WTC11 (cell line): ENCODE measurements at places on chromosomes 2 and 18. TPM values are rescaled to one million over a fixed set of nuclear protein-coding genes. Genes with fewer than 3 reads are reported as not detected.

- H3K4me3 ChIP-seq, result no peak overlapping the region
- no peak for DNase-seq
- peaks cover 9% of the 10 kb centered on the region for H3K36me3 ChIP-seq
- H3K27ac ChIP-seq, result no peak overlapping the region
Observed at GRCh38 chr18:13661779-13662256, 64.5 kb downstream of the FAM210A start.

DNA sequence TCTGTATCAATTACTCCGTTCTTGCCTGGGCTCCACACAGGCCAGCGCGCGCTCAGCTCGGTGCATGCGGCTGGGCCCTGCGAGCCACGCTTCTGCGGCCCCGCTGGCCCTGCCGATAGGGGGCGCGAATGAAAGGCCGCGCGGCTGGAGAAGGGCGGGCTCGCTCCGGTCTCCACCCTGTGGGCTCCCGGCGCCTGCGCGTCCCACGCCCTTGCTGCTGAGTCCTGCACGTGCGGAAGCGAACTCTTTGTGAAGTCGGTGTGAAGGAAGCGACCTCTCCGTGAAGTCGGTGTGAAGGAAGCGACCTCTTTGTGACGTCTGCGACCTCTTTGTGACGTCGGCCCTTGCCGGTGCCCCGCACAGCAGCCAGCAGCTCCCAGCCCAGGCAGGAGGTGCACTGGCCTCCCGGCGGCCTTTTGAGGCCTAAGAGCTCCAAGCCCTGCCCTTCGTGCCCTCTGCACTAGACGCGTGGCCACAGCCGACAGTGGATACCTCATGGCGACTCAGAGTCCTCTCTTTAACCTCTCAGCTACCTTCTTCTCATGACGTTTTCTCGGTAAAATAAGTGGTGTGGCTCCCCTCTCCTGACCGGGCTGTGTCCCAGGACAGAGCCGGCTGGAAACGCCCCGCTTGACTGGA, 391.9 kb upstream of the RAB6C start:
- H3K27me3 ChIP-seq, result peaks cover 22% of the 10 kb centered on the region
- no peak overlapping the region for H3K27ac ChIP-seq
- H3K4me1 ChIP-seq, result peaks cover 2% of the 10 kb centered on the region
- no peaks in the 10 kb centered on the region for H3K36me3 ChIP-seq
- peak; percentile 82 for DNase-seq

- no peak overlapping the region for H3K27ac ChIP-seq
- peaks cover 12% of the 10 kb centered on the region for H3K36me3 ChIP-seq
- H3K4me1 ChIP-seq, result peaks cover 22% of the 10 kb centered on the region
Observed at GRCh38 chr2:104752504-104752903, 101.4 kb upstream of the POU3F3 start.

ANKRD53 gene
- total RNA-seq, result 0.39 to 0.81 TPM (median 0.80 TPM) in 3 replicates

- no peaks in the 10 kb centered on the region for H3K27me3 ChIP-seq
- peaks cover 11% of the 10 kb centered on the region for H3K36me3 ChIP-seq
- no peak overlapping the region for H3K27ac ChIP-seq
- DNase-seq, result no peak
- H3K4me1 ChIP-seq, result no peaks in the 10 kb centered on the region
Observed at GRCh38 chr2:51717312-51717711, 685.4 kb upstream of the NRXN1 start.

ANO7 gene
- 8.0 to 8.8 TPM (median 8.6 TPM) in 3 replicates for total RNA-seq

DNA sequence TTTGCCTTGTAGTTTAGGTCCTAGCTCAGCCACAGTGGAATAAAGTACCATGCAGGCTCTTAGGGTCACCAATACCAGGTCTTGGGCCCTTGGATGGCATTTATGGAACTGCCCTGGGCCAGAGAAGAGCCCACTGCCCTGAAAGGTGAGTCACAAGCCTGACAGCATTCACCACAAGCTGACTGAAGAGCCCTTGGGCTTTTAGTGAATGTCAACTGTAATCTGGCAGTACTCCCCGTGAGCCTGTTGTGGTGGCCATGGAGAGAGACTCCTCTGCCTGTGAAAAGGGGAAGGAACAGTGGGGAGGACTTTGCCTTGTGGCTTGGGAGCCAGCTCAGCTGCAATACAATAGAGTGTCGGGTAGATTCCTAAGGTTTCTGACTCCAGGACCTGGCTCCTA, 1389.7 kb downstream of the DSC3 start:
- H3K4me1 ChIP-seq, result peaks cover 7% of the 10 kb centered on the region
- no peak overlapping the region for H3K4me3 ChIP-seq
- no peak overlapping the region for H3K27ac ChIP-seq
- no peaks in the 10 kb centered on the region for H3K36me3 ChIP-seq

CXCR1 gene
- total RNA-seq, result not detected in 3 replicates

GLI2 gene
- total RNA-seq, result 45.9 to 60.9 TPM (median 48.6 TPM) in 3 replicates

IGFBP2 gene
- total RNA-seq, result 514 to 873 TPM (median 854 TPM) in 3 replicates

DNA sequence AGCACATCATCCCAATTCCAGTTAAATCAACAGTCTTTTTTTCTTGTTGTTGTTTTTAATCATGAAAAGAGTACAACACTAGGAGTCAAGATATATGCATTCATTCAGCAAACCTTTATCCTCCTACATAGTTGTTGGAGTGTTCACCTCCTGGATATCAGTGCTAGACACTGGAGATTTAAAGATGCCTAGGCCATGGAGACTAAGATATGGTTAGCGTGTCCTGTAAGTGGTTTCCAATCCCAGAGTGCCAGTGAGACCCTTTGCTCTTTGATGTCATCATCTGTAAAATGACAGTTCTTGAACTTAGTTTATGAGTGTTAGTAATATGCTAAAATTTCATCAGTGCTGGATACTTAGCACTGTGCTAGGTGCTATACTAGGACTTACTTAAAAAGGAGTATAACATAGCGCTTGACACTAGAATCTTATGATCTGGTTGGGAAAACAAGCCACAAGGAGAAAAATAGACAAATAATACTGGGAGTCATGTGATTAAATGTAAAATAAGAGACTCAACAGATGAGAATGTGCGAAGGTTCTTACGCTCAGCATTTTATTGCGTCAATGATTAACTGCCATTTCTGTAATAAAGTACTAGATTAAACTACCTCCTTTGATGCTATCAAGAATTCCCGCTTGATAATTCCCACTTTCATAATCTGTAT, 31.5 kb downstream of the BABAM2 start:
- no peak overlapping the region for H3K27ac ChIP-seq
- peaks cover 6% of the 10 kb centered on the region; the same call in 1 of the 2 replicates for H3K4me1 ChIP-seq
- no peaks in the 10 kb centered on the region for H3K27me3 ChIP-seq
- no peak overlapping the region for H3K4me3 ChIP-seq
- no peaks in the 10 kb centered on the region for H3K36me3 ChIP-seq
- no peak for DNase-seq

DNA sequence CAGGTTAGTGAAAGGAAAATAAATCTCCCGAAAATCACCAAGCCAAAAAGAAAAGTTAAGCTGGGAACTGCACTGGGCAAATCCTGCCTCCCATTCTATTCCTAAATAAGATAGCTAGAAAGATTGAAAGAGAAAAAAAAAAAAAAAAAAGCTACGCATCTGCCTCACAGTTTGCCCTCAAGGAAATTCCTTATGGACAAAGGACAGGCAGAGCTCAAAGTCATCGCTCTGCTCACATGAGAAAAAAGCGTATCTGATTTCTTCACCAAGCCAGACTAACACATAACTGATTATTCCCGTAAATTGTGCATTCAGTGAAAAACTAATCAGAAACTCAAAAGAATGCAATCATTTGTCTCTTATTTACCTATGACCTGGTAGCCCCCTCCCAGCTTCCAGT, 50.0 kb downstream of the PUM2 start:
- H3K4me1 ChIP-seq, result peaks cover 7% of the 10 kb centered on the region; the same call in 1 of the 2 replicates
- peak overlapping the region; percentile 82 for H3K27ac ChIP-seq
- no peak for DNase-seq
- no peak overlapping the region for H3K4me3 ChIP-seq
- peaks cover 46% of the 10 kb centered on the region for H3K36me3 ChIP-seq
- H3K27me3 ChIP-seq, result no peaks in the 10 kb centered on the region

DNA sequence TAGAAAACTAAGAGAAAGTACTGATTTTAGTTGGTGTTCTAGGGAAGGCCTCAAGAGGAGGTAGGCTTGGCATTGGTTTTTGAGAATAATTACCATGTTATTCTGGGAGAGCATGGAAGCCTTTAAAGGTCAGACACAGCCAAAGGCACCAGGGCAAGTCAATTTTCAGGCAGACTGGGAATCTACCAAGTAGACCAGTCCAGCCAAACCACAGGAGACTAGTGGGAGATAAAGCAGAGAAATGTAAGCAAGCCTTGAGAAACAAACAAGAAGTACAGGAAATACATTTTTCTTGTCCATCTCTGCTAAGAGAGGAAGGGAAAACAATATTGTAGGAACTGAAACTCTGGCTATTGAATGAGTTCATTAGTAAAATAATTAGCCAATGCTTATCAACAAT, 5.5 kb upstream of the CCDC68 start:
- H3K27me3 ChIP-seq, result peaks cover 10% of the 10 kb centered on the region
- H3K4me1 ChIP-seq, result peaks cover 8% of the 10 kb centered on the region; the same call in 1 of the 2 replicates
- H3K27ac ChIP-seq, result no peak overlapping the region
- no peaks in the 10 kb centered on the region for H3K36me3 ChIP-seq
- no peak overlapping the region for H3K4me3 ChIP-seq
